Neural crest cell (in vitro differentiated cells): ENCODE measurements at places on chromosomes 2 and 18. TPM values are rescaled to one million over a fixed set of nuclear protein-coding genes. Genes with fewer than 3 reads are reported as not detected.

Gene LCT
- 0.14 and 0.19 TPM in 2 replicates for total RNA-seq

Gene G6PC2
- total RNA-seq = not detected in 2 replicates

Gene ESCO1
- total RNA-seq = 15.7 and 16.4 TPM in 2 replicates

Gene RAPGEF4
- 1.7 TPM in 2 replicates for total RNA-seq

Gene SCN1A
- total RNA-seq = 7.7 and 8.6 TPM in 2 replicates

Gene SERPINB10
- total RNA-seq = not detected in 2 replicates

Gene NTSR2
- not detected in 2 replicates for total RNA-seq

Gene ASXL3
- total RNA-seq = 14.5 and 18.2 TPM in 2 replicates

Gene TEKT4
- not detected in 2 replicates for total RNA-seq

Gene DSG4
- total RNA-seq = not detected in 2 replicates

GRCh38 chr2:215870986-215871385 lies 142.4 kb downstream of the MREG start:
- no peak overlapping the region for H3K27ac ChIP-seq
- DNase-seq = peak; percentile 6
- H3K27me3 ChIP-seq = no peaks in the 10 kb centered on the region
- H3K4me1 ChIP-seq = peaks cover 6% of the 10 kb centered on the region
- H3K36me3 ChIP-seq = peaks cover 2% of the 10 kb centered on the region

- H3K27ac ChIP-seq = no peak overlapping the region
- H3K27me3 ChIP-seq = no peaks in the 10 kb centered on the region
- no peak for DNase-seq
- no peaks in the 10 kb centered on the region for H3K36me3 ChIP-seq
- H3K4me3 ChIP-seq = no peak overlapping the region
Measured at GRCh38 chr2:4258563-4258962, 555.2 kb downstream of the DCDC2C start.

GRCh38 chr18:955384-956066 lies 50.9 kb downstream of the ADCYAP1 start:
- H3K36me3 ChIP-seq = no peaks in the 10 kb centered on the region
- H3K4me3 ChIP-seq = no peak overlapping the region
- no peaks in the 10 kb centered on the region for H3K4me1 ChIP-seq
- no peak for DNase-seq
- H3K27me3 ChIP-seq = peaks cover 7% of the 10 kb centered on the region

DNA sequence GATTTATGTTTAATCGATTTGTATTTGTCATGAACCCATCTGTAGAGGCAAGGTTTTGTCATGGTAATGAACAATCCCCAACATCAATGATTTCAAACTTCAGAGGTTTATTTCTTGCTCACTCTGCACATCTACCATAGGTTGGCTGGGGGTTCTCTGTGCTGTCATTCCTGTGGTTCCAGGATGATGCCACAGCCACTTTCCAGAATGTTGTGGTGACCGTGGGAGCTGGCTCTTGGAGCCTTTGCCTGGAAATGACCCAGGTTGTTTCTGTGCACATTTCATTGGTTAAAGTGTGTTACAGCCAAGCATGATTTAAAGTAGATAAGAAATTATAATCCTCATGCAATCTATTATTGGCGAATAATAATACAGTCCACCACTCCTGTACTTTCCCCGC lies 28.2 kb upstream of the EPAS1 start:
- H3K27ac ChIP-seq = no peak overlapping the region
- no peak for DNase-seq
- H3K4me1 ChIP-seq = no peaks in the 10 kb centered on the region
- no peaks in the 10 kb centered on the region for H3K27me3 ChIP-seq
- no peaks in the 10 kb centered on the region for H3K36me3 ChIP-seq
- H3K4me3 ChIP-seq = no peak overlapping the region

DNA sequence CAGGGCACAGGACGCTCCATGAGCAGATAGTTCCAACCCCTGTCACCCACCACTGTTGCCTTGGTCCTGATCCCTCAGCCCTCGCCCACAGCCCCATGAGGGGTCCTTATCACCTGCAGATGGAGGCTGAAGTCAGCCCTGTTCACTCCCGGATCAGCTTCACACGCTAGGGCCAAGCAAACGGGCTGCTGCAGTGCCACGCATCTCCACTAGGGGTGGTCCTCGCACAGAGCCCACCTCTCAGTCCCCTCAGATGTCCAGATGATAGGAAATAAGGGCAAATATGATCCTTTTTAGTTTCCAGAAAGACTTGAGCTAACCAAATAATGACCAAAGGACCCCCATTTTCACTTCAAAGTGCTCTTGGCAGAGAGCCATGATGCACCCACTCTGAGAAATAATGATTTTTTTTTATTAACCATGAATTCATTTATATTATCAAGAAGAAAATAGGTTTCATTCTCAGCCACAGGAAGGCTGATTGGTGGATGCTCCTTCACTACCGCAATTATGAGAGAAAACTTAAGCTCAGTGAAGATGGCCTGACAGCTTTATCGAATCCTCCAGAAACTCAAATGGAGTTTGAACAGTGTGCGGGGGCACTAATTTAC lies 71.9 kb upstream of the KLHL29 start:
- H3K27me3 ChIP-seq = no peaks in the 10 kb centered on the region
- peak; percentile 73 for DNase-seq
- no peaks in the 10 kb centered on the region for H3K4me1 ChIP-seq
- no peak overlapping the region for H3K27ac ChIP-seq
- no peak overlapping the region for H3K4me3 ChIP-seq

DNA sequence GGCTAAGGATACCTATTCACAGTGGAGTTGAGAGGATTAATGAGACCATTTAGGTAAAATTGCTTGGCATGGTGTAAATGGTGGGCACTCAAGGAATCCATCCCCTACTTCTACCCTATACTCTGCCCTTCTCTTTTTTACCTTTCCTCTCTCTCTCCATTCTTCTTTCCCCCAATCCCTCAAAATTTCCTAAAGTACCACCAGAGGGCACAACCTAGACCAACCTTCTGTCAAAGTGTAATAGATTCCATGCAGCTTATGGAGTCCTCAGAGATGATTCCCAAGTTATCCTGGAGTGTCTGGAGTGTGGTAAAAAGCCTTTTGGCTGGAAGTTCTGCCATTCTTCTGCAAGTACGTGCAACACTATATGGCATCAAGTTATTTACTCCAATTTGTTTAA lies 33.0 kb upstream of the CCDC195 start:
- H3K27ac ChIP-seq = no peak overlapping the region
- no peaks in the 10 kb centered on the region for H3K27me3 ChIP-seq
- no peaks in the 10 kb centered on the region for H3K4me1 ChIP-seq
- no peak for DNase-seq
- no peak overlapping the region for H3K4me3 ChIP-seq

GRCh38 chr2:217331523-217332416 lies 471.9 kb upstream of the TNP1 start:
- H3K4me3 ChIP-seq = no peak overlapping the region
- H3K4me1 ChIP-seq = peaks cover 44% of the 10 kb centered on the region
- H3K27ac ChIP-seq = peak overlapping the region; percentile 76

DNA sequence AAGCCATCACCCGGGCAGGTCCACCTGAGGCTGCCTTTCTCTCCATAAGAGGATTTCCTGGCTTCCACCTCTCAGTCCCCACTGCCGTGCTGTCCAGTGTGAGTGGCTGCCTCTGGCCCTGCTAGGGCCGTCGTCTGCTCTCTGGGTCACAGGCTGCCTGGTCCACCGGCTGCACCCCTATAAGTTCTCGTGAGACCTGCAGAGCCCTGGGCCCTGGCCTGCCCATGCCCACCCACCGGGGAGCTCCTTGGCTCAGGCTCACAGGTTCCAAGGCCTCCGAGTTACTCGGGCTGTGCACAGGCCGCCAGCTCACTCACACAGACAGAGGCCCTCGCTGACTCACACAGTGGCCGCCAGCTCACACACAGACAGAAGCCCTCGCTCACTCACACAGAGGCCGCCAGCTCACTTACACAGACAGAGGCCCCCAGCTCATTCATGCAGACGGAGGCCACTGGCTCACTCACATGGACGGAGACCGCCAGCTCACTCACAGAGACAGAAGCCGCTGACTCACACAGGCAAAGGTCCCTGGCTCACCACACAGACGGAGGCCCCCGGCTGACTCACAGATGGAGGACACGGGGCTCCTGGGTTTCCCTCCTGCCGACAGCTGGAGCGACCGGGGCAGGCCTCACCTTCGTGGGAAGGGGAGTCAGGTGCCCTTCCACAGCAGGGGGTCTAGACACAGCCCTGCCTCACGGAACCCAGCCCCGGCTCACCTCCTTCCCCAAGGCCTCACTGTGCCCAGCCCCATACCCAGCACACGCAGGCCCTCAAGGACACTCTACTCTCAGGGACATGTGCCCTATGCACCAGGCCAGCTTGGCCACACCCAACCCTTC lies 334.1 kb upstream of the MYT1L start:
- H3K4me1 ChIP-seq = peaks cover 4% of the 10 kb centered on the region
- H3K27me3 ChIP-seq = no peaks in the 10 kb centered on the region
- H3K36me3 ChIP-seq = no peaks in the 10 kb centered on the region
- no peak for DNase-seq
- H3K4me3 ChIP-seq = no peak overlapping the region
- peak overlapping the region; percentile 67 for H3K27ac ChIP-seq

DNA sequence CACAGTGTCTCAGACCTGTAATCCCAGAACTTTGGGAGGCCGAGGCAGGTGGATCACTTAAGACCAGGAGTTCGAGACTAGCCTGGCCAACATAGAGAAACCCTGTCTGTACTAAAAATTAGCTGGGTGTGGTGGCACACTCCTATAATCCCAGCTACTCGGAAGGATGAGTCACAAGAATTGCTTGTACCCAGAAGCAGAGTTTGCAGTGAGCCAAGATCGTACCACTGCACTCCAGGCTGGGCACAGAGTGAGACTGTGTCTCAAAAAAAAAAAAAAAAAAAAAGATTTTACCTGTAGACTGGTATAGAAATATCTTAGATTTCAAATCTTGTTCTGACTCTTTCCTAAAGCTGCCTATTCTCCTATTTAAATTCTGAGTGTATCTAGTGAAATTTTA lies 7.2 kb upstream of the KLHL29 start:
- DNase-seq = no peak
- H3K27ac ChIP-seq = no peak overlapping the region
- no peak overlapping the region for H3K4me3 ChIP-seq

GRCh38 chr2:97819754-97820153 lies 106.4 kb downstream of the ZAP70 start:
- no peak overlapping the region for H3K4me3 ChIP-seq
- no peaks in the 10 kb centered on the region for H3K4me1 ChIP-seq
- DNase-seq = no peak
- H3K27ac ChIP-seq = no peak overlapping the region
- H3K36me3 ChIP-seq = peaks cover 17% of the 10 kb centered on the region

GRCh38 chr2:216621292-216621691 lies 11.9 kb upstream of the IGFBP2 start:
- H3K27ac ChIP-seq = peak overlapping the region; percentile 72
- peak overlapping the region; percentile 11 for H3K4me3 ChIP-seq
- no peak for DNase-seq
- H3K36me3 ChIP-seq = no peaks in the 10 kb centered on the region
- no peaks in the 10 kb centered on the region for H3K27me3 ChIP-seq

GRCh38 chr18:48320639-48320945 lies 88.6 kb downstream of the ZBTB7C start:
- H3K4me3 ChIP-seq = no peak overlapping the region
- H3K27me3 ChIP-seq = no peaks in the 10 kb centered on the region
- no peak for DNase-seq
- H3K36me3 ChIP-seq = no peaks in the 10 kb centered on the region

- DNase-seq = no peak
- no peaks in the 10 kb centered on the region for H3K4me1 ChIP-seq
- no peak overlapping the region for H3K4me3 ChIP-seq
- H3K36me3 ChIP-seq = no peaks in the 10 kb centered on the region
- H3K27me3 ChIP-seq = no peaks in the 10 kb centered on the region
Measured at GRCh38 chr2:197926673-197927072, 122.3 kb downstream of the PLCL1 start.

DNA sequence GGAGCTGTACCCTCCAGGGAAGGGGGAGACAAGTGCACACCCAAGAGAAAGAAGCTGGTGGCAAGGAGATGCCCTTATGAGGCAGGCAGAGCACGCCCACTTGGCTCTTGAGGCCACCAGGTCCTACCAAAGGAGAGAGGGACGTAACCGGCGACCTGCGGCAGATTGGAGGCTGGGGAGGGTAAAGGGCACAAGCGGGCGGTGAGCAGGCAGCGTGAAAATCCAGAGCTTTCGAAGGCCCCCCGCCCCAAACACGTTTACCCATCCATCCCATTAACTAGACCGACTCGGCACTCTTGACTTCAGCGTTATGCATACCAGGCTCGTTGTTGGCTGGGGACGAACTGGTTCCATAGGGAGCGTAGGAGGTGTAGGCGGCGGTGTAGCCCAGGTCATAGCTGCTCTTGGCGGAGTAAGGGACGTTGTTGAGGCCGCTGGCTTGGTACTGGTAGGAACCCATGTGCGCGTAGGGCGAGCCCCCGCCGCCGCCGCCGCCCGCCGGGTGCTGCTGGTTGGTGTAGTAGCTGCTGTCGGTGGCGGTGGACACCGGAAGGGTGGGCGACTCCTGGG lies 794 bp downstream of the DLX2 start:
- H3K27ac ChIP-seq = peak overlapping the region; percentile 77
- H3K4me1 ChIP-seq = peaks cover 48% of the 10 kb centered on the region
- peaks cover 4% of the 10 kb centered on the region for H3K36me3 ChIP-seq
- peak overlapping the region; percentile 90 for H3K4me3 ChIP-seq
- peaks cover 97% of the 10 kb centered on the region for H3K27me3 ChIP-seq

DNA sequence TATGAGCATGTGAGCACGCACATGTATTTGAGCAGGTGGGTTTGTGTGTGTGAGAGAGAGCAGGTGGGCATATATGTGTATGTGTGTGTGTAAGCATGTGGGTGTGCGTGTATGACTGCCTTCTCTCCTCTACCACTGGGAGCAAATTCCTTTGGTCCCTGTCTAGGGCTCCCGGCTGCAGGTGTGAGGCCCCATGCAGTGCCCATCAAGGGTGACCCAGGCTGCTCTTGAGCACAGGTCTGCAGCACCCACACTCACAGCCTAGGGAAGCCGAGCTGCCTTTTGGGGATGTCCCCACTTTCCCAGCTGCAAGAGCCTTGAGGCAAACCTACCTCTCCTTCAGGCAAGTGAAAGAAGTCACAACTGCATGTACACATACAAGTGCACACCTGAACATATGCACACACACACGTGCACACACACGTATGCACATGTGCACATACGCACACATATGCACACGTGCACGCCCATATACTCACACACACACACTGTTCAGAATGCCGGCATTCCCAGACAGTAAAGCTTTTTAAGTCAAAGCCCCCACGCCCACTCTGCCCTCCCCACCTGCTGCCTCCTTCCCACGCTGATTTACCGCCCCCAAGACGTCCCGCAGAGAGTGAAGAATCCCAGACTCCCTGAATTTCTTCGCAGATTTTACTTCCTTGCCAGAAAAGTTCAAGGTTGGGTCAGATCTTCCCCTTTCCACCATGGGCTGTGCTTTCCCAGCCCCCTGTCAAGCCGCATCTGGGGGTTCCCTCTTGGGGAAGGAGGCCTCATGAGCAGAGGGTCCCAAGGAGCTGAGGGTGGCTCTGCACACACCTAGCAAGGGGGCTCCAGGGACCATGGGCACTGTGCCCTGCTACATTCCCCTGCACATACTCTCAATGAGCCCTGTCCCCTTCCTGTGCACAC lies 170.6 kb downstream of the TWIST2 start:
- DNase-seq = no peak
- H3K36me3 ChIP-seq = no peaks in the 10 kb centered on the region
- H3K4me1 ChIP-seq = peaks cover 5% of the 10 kb centered on the region
- H3K4me3 ChIP-seq = no peak overlapping the region
- no peak overlapping the region for H3K27ac ChIP-seq
- no peaks in the 10 kb centered on the region for H3K27me3 ChIP-seq
